GDM1 (cell line): ENCODE measurements at places on chromosomes 7 and 10.

DNA sequence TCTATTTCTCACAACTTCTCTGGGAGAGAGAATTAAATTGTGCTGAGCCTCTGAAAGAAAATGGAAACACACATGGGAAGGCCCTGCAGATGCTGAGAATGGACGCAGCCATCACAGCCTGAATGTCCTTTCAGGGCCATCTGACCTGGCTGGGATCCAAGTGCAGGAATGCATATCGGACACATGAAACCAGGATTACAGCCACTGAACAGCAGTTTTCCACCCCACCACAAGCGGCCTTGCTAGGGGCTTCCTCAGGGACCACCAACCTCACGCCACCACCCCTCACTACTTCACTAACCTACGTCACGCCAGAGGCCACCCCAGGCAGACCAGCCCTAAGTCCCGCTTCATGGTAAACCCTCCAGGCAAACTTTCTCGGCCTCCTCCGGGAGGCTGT is 103.3 kb downstream of the DIP2C start:
- no peak for DNase-seq

DNA sequence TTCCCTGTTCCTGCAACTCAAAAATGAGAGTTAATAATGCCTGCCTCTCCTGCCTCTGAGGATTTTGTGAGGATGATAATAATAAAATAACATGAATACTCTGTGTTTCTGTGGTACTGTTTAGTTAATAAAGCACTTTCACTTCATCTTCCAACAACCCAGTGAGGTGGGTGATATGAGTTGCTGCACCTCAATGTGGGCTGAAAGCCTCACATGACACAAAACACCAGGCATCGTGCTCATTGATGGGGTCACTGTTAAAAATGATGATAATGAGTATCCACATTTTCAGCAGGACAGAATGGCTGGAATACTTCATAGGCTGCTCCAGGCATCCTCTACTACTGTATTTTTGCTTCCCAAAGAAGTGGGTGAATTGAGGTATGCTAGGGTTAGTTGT is 222.8 kb upstream of the NRP1 start:
- DNase-seq: no peak

DNA sequence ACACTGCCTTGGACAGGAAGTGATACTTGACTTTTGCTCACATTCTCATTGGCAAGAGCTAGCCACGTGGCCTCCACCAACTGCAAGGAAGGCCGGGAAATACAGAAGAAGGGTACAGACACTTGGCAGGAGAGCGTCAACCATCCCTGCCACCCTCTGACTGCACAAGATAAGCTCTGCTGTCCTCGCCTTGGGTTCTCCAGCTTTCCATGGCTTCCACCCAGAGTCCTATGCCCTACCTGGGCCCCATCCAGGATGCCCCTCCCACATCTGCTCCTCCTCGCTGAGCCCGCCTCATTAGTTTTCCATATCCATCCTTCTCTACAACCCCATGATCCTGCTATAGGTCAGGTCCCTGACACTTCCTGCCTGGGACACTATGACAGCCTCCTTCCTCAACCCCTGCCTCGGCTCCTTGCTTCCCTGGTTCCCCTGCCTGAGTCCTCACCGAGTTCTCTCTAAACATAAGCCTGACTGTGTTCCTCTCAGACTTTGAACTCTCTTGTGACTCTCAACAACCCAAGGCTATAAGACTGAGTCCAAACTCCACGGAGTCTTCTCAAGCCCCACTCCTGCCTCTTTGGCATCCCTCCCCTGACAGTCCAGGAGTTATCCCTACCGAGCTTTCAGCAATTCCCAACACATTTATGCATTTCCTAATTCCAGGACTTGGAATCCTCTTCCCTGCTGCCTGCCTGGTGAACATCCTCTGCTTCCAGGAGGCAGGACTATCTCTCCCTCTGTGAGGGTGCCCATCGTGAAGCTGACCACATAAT is 23.2 kb upstream of the GDF10 start:
- DNase-seq: no peak

DNA sequence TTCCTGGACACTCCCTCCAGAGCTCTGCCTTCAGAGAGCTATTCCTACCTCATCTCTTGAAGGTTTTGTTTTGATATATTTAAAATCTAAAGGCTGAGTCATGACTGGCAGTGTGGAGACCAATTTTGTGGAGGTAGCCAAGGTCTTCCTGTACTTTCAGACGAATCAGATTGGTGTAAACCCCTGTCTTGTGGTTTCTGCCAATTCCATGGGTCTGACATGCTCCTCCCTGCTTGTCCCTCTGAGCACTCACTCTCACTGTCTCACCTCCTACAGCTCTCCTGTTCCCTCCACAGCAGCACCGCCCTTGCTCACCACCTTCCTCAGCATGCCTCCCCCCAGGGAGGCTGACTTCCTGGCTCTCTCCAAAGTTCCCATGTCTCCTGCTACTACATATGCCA is 179.8 kb downstream of the NPSR1 start:
- DNase-seq: no peak

DNA sequence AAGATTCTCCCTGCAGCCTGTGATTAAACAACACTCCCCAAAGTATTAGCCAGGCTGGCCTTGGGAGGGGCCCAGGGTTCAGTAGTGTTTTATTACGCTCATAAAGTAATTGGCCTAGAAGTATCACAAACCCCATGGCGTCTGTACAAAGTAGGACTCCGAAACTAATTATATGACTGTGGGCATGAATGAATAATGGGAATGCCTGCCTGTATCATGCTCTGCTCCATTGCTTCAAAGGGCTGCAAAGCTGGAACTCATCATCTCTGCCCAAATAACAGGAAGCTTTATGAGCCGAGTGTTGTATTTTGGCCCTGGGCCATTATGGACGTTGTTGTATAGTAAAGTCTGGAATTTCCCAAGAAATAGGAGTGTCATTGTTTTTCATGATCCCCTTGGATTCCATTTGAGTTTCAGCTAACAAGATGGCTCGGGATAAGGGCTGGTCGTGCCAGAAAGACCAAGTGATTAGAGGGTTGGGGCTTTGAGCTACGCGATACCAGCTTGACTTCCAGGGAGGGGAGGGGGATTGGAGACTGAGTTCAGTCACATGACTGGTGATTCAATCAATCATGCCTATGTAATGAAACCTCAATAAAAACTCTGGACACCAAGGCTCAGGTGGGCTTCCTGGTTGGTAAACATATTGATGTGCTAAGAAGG is 65.3 kb upstream of the NPTX2 start:
- DNase-seq: no peak

GRCh38 chr10:74962517-74962916 is 136.1 kb downstream of the KAT6B start:
- no peak for DNase-seq

DNA sequence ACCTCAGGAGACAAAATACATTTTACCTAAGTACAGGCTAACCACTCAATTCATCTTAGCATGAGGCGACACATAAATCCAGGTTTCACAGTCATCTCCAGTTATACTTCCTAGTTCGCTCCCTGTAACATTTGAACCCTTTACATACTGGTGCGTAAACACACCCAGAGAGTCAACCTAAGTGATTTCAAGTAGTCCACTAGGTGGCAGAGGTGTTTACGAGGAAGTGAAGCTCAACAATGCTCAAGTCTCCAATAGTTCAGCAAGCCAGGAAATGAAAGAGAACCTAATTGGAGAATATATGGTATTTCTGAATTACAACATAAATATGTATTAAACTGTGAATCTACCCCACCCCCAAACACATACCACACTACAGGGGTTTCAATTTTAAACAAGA is 76.3 kb upstream of the ABCB5 start:
- no peak for DNase-seq
